Activated CD4-positive, alpha-beta T cell treated with anti-CD3 and anti-CD28 coated beads, Interleukin-2, amount 10 ng/mL, durations not matched to agents 7 days and 5 days (primary cell): ENCODE measurements at places on chromosomes 5 and 9. TPM values are rescaled to one million over a fixed set of nuclear protein-coding genes. Genes with fewer than 3 reads are reported as not detected.

Gene TAL2
- not detected for total RNA-seq

- no peak for DNase-seq
Measured at GRCh38 chr9:19284729-19285128, 54.2 kb downstream of the DENND4C start.

DNA sequence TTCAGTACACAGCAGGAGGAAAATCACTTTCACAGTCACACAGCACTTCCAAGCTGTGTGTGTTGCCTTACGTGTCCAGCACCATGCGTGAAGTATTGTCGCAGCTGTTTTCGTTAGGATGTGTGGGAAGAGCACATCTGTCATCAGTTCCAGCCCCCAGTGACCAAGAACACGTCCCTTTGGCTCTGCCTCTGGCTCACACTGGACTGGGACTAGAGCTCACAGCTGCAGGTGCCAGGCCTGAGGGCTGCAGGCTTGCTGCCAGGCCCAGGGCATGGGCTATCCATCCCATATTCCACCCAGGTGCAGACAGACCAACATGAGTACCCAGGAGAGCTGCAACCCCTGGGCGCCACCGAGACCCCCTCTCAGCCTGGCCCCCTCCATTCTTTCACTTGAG lies 60.5 kb upstream of the ANKRD33B start:
- no peak for DNase-seq

DNA sequence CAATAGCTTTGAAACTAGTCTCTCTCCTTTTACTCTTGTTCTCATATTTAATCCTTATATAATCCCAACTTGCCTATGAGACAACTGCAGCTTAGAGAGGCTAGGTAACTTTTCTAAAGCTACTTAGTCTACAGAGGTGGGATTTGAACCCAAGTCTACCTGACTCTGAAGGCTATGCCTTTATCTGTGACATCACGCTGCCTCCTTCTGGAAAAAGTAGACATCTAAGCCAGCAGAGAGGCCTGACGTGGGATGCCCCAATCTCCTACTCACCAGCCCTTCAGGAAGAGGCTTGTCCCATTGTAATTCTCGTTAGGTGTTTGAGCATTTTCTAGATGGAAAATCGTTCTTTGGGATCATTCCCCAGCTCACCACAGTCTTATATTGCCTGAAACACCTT lies 167.5 kb downstream of the HSPA4 start:
- no peak for DNase-seq

GRCh38 chr9:89781838-89782540 lies 177.2 kb downstream of the GADD45G start:
- no peak for DNase-seq

- DNase-seq, result no peak
Measured at GRCh38 chr9:73037613-73038012, 84.8 kb upstream of the ALDH1A1 start.
